Panc1 (cell line): ENCODE measurements at places on chromosomes 6 and 20. TPM values are rescaled to one million over a fixed set of nuclear protein-coding genes. Genes with fewer than 3 reads are reported as not detected.
A peak's percentile ranks its signal among the peaks of the same experiment; 100 is the strongest.

DNA sequence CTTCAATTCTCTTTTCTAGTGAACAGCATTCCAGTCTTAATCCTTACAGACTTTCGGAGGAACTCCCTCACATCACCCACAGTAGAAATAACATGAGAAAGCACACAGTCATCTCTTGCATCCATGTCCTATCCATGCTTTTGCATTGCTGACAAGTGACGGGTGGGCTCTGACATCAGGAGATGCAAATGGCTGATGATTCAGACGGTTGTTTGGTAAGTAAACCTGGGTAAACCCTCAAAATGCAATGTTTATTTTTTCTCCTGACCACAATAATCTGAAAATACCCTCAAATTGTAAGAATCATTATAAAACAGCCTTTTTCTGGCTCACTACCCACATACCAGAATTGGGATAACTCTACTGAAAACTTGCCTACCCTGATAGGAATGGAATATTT lies 792.0 kb downstream of the MAFB start:
- no peaks in the 10 kb centered on the region for H3K27me3 ChIP-seq
- no peaks in the 10 kb centered on the region for H3K36me3 ChIP-seq
- no peak for DNase-seq

DNA sequence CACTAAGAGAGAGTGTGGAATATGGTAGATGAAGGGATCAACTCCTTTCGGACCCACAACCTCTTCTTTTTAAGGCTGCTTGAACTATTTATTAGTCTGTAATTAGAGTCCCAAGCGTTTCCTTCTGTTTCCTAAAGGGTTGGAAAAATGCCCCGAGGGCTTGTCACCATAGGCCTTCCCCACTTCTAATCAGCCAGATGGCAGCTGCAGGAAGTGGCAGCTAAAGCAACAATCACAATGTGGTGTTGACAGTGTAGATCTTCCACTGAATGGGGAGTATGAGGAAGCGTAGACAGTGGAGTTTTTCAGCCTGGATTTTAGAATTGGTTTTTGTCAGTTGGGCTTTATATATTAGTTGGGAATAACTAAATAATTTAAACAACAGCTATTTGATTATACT lies 40.6 kb downstream of the SLC35D3 start:
- no peaks in the 10 kb centered on the region for H3K36me3 ChIP-seq
- H3K4me3 ChIP-seq: no peak overlapping the region
- no peak for DNase-seq
- H3K27ac ChIP-seq: no peak overlapping the region
- no peaks in the 10 kb centered on the region for H3K27me3 ChIP-seq

DNA sequence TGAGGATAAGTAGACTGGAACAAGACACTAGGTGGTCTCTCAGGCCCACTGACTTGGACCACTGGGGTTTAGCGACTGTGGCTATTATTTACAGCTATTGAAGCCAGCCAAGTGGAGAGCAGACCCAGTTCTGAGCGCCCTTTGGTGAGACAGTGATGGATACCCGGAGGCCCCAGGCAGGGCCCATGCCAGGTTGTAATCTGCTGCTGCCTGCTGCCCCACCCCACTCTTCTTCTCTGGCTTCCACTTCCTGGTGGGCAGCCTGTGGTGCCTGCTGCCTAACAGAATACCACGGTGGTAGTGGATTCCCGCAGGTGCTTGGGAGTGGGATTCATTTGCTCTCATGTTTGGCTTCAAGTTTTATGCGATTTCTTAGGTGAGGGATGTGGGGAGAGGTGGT lies 570 bp downstream of the RAB44 start:
- no peaks in the 10 kb centered on the region for H3K27me3 ChIP-seq
- no peak for DNase-seq
- no peak overlapping the region for H3K27ac ChIP-seq
- no peaks in the 10 kb centered on the region for H3K36me3 ChIP-seq
- no peaks in the 10 kb centered on the region for H3K4me1 ChIP-seq

DNA sequence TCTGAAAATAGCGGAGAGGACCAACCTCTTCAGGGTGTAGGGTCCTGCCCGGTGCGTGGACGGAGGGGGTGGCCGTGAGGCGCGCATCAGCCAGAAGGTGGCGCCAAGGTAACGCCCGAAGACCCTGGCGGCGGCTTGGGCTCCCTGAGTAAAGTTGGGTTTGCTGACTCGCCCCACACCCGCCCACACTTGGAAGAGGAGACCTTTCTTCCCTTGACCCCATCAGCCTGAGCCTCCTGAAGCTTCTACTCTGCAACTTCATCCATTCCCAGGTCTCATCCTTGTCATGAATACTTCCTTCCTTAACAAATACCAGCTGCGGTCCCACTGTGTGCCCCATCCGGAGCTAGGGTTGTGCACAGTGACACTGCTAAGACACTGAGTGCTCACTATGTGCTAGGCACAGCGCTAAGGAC lies 14.6 kb downstream of the CD40 start:
- H3K4me1 ChIP-seq: peaks cover 4% of the 10 kb centered on the region; the same call in 1 of the 2 replicates
- H3K36me3 ChIP-seq: no peaks in the 10 kb centered on the region
- H3K27me3 ChIP-seq: peaks cover 6% of the 10 kb centered on the region; the same call in 1 of the 2 replicates
- H3K4me3 ChIP-seq: no peak overlapping the region

GRCh38 chr20:36606158-36607066 lies 833 bp downstream of the RAB5IF start:
- peaks cover 10% of the 10 kb centered on the region; the same call in 1 of the 2 replicates for H3K36me3 ChIP-seq
- peak overlapping the region; percentile 75 for H3K27ac ChIP-seq
- no peaks in the 10 kb centered on the region for H3K27me3 ChIP-seq
- H3K4me3 ChIP-seq: peak overlapping the region; percentile 97
- peaks cover 7% of the 10 kb centered on the region; the same call in 1 of the 2 replicates for H3K4me1 ChIP-seq

DNA sequence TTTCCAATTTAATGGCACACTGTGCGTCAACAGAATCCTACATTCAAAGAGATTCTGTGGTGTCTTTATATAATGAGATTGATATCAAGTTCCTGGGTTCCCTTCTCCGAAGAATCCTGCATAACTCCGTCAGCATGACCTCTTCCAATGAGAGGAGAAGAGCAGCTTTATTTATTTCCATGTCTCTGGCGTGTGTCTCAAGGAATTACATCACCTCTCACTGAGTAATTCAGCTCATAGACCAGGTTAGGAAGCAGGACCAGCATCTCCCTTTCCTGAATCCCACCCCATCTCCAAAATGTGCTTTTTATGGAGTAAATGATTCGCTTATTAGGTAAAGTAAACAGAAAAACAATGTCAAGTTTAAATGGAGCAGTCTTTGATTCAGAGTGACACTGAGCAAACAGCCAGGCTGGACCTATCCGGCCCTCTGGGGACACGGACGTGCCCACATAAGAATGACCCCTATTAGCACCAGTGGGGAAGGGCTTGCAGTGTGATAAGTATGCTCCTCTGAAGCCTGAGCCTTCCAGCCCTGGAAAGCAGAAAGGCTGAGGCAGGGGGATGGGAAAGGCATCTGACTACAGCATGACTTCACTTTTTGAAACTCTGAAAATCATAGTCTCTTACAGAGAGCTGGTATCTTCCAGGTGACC lies 165.2 kb downstream of the CLIC5 start:
- H3K4me3 ChIP-seq: no peak overlapping the region
- H3K36me3 ChIP-seq: no peaks in the 10 kb centered on the region
- peaks cover 5% of the 10 kb centered on the region; the same call in 1 of the 2 replicates for H3K27me3 ChIP-seq
- no peak for DNase-seq

DNA sequence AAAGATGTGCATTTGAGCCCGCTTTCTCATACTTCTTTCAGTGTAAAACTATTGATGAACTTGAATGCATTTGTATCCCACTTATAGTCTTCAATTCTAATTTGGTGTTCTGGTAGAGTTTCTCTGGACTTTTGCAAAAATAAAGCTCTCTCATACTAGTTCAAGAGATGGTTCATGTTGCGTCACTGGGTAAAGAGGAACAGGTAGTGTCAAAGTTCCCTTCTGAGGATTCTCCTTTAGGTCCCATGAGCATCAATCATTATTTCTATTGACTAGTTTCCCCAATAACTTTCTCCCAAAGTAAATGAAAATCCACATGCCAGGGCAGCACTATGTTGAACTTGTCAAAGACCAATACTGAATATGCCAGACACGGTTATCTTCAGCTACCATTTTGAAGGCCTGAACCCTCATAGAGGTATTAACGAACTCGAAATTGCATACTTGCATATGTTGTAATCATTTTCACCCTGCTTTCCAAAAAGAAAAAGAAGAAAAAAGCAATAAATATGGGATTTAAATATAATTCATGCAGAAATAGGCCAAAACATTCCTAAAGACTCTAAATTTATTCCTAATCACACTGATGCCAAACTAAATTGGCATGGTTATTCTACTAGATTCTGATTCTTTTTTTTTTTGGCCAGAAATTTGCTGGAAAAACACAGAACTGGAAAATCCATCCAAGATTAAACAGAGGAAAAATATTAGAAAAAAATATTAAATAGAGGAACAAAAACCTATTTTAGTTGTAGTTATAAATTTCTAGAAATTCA lies 84.5 kb downstream of the SGK1 start:
- H3K27me3 ChIP-seq: no peaks in the 10 kb centered on the region
- no peak overlapping the region for H3K4me3 ChIP-seq
- H3K36me3 ChIP-seq: no peaks in the 10 kb centered on the region

DNA sequence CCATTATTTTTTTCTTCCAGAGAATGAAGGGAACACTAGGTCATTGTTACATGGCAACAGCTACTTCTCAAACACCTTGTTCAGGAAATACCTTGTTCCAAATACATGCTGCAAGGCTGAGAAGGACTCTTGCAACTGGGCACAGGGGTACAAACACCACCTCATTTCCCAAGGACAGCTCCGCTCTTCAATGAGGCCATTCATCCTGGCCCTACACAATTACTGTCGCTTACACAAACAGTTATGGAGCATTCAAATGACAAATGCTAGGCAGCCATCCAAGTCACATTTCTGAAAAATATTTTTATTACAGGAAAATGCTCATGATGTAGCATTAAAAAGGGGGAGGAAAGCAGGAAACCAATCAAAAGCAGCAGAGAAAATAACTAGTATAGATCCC lies 611.9 kb downstream of the DHX35 start:
- no peak overlapping the region for H3K4me3 ChIP-seq
- no peaks in the 10 kb centered on the region for H3K36me3 ChIP-seq
- no peaks in the 10 kb centered on the region for H3K27me3 ChIP-seq
- no peaks in the 10 kb centered on the region for H3K4me1 ChIP-seq
- H3K27ac ChIP-seq: no peak overlapping the region

DNA sequence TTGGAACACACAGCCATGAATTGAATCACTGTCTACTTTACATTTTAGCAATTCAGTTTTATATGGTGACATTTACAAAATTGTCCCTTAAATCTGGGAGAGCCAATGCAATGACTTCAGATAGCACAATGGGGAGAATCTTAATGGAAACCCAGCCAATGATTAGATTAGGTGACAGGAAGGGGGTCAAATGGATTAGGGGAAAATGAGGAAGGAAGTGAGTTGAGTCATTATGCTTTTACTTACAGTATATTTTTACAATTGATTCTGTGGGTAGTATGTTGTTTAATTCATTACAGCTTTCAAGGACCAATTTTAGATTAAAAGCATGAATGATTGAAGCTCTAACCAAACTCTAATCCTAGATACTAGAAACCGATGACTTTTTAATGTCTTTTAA lies 229.8 kb downstream of the SOX4 start:
- no peak overlapping the region for H3K4me3 ChIP-seq
- H3K27ac ChIP-seq: peak overlapping the region; percentile 82; the same call in 1 of the 2 replicates
- no peaks in the 10 kb centered on the region for H3K36me3 ChIP-seq
- no peak for DNase-seq
- peaks cover 32% of the 10 kb centered on the region for H3K4me1 ChIP-seq

DNA sequence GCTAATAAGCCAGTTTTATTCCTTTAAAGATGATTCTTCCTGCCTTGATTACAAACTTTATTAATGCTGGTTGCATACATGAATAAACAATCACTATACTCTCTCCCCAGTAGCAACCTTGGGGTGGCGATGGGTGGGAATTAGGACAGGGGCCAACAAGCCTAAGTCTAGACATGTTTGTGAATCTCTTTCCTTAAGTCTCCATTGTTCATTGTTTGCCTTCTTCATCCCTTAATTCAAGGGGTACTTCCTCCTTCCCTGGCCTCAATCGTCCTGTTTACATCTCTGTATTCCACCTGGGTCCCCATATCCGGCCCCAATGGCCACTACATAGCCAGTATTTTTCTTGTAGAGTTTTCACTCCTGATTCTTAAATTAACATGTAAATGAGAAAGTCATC lies 66.0 kb downstream of the ARHGAP18 start:
- peaks cover 30% of the 10 kb centered on the region for H3K4me1 ChIP-seq
- peak overlapping the region; percentile 82 for H3K27ac ChIP-seq
- no peaks in the 10 kb centered on the region for H3K36me3 ChIP-seq
- H3K27me3 ChIP-seq: no peaks in the 10 kb centered on the region

- no peaks in the 10 kb centered on the region for H3K36me3 ChIP-seq
- H3K4me3 ChIP-seq: no peak overlapping the region
- peaks cover 9% of the 10 kb centered on the region for H3K4me1 ChIP-seq
- no peak overlapping the region for H3K27ac ChIP-seq
- DNase-seq: no peak
Observed at GRCh38 chr6:69792292-69792691, 4.5 kb downstream of the LMBRD1 start.

DNA sequence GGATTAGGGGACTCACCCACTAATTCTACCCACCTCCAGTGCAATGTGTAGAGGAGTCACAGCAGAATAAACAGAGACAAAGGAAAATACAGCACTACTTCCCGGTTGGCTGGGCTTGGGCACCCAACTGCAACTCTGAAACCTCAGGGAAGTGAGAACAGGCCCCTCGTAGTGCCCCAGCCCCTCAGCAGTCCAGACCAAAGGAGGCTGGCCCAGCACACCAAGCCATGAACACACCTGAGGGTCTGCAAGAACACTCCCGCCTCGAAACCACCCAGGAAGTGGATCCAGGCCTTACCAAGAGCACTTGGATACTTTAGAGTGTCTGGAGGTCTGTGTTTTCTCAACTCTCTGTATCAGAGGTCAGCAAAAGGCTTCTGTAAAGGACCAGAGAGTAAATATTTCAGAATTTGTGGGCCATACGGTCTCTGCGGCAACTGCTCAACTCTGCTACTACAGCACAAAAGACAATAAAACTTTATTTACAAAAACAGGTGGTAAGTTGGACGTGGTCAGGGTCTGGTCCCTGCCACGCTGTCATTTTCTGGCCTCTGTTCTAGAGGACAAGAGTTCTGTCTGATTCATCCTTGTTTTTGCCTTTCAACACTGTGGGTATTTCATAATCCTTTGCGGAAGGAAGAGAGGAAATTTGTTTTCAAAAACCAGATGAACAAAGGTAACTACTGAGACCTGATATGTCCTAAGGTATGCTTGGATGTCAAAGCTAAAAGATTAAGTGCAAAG lies 154.6 kb downstream of the PTPRT start:
- no peak overlapping the region for H3K27ac ChIP-seq
- no peaks in the 10 kb centered on the region for H3K36me3 ChIP-seq
- no peaks in the 10 kb centered on the region for H3K4me1 ChIP-seq
- no peak for DNase-seq

GRCh38 chr20:10007747-10008146 lies 27.0 kb upstream of the ANKEF1 start:
- no peak for DNase-seq
- H3K4me3 ChIP-seq: no peak overlapping the region
- H3K27ac ChIP-seq: no peak overlapping the region
- no peaks in the 10 kb centered on the region for H3K27me3 ChIP-seq

GRCh38 chr6:101351173-101351572 lies 42.3 kb upstream of the GRIK2 start:
- no peak overlapping the region for H3K4me3 ChIP-seq
- H3K4me1 ChIP-seq: no peaks in the 10 kb centered on the region
- no peaks in the 10 kb centered on the region for H3K27me3 ChIP-seq
- no peaks in the 10 kb centered on the region for H3K36me3 ChIP-seq
- no peak overlapping the region for H3K27ac ChIP-seq

- H3K4me1 ChIP-seq: no peaks in the 10 kb centered on the region
- no peaks in the 10 kb centered on the region for H3K27me3 ChIP-seq
- no peaks in the 10 kb centered on the region for H3K36me3 ChIP-seq
- no peak for DNase-seq
- H3K27ac ChIP-seq: no peak overlapping the region
- no peak overlapping the region for H3K4me3 ChIP-seq
Observed at GRCh38 chr20:4812641-4813075, 90.9 kb downstream of the PRND start.

TMEM244 gene
- total RNA-seq: not detected

MRPL14 gene
- total RNA-seq: 82.0 TPM

APOM gene
- 1.8 TPM for total RNA-seq

SPATS1 gene
- total RNA-seq: not detected
